ENCODE measurements at places on chromosomes 6 and 20. TPM values are rescaled to one million over a fixed set of nuclear protein-coding genes. Genes with fewer than 3 reads are reported as not detected.

DNA sequence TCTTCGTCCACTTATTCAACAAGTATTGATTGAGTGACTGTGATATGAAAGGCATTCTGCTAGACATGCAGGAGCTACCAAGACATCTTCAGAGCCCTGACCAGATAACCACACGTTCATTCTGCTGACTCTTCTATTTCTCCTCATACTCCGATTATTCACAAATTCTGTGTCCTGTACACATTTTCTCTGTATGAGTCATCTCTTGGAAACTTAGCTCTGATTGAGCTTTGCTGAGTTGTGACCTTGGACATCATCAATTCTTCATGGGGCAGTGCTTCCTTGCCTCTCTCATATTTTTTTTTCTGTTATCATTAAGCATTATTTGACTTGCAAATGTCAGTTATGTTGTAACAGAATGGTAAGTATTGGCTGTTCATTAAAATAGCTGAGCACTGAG is 351.6 kb upstream of the CNR1 start:
- H3K27me3 ChIP-seq, result no peaks in the 10 kb centered on the region
- no peak overlapping the region for H3K27ac ChIP-seq
- no peaks in the 10 kb centered on the region for H3K36me3 ChIP-seq
- H3K4me1 ChIP-seq, result no peaks in the 10 kb centered on the region

DNA sequence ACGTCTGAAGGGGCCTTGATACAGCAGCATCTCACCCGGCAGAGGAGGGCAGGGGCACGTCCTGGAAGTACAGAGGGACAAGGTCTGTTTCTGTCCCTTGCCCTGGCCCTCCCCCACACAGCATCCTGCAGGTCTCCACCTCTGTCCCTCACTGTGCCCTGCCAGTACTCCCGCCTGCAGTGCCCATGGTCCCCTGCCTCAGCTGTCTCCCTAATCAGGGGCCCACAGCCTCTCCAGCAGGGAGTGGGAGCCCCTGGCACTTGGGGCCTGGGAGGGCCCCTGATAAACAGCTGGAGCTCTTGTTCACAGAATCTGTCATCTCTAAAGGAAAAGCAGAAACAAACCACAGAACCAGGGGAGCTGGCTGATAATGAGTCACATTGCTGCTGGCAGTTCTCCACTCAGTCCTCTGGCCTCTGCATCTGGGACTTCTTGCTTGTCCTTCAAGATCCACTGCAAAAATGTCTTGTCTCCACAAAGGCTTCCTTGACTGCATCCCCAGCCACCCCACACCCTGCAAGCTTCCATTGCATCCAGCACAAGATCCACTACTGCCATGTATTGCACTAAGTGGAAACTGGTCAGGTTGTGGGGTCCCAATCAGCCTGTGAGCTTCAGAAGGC is 33.2 kb upstream of the TAF8 start:
- peak; percentile 58 for DNase-seq
- no peak overlapping the region for H3K27ac ChIP-seq
- H3K4me1 ChIP-seq, result peaks cover 7% of the 10 kb centered on the region

- H3K4me1 ChIP-seq, result no peaks in the 10 kb centered on the region
- no peak for DNase-seq
These were observed 33.4 kb upstream of the ZMYND8 start for GRCh38 chr20:47389867-47390347.

GRCh38 chr20:19026121-19026878 is 186.1 kb upstream of the SLC24A3 start:
- H3K4me1 ChIP-seq, result peaks cover 7% of the 10 kb centered on the region
- no peaks in the 10 kb centered on the region for H3K36me3 ChIP-seq
- H3K27me3 ChIP-seq, result no peaks in the 10 kb centered on the region
- no peak overlapping the region for H3K27ac ChIP-seq
- DNase-seq, result no peak

DNA sequence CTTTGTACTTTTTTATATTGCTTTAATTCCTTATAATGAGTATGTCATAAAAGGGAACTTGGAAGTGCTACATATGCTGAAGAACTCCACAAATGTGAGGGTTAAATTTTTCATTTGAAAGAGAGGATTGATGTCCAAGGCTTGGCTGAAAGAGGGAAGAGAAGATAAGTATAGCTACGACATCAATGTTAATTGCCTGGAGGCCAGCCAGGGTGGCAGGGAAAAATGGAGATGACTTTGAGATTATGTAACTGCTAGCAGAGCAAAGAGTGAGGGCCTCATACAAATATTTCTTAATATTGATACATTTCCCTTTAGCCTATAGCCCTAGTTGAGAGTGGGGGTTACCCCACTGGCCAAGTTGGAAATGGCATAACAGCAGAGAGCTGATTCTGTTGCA is 24.8 kb upstream of the RIMS4 start:
- no peak overlapping the region for H3K27ac ChIP-seq
- H3K36me3 ChIP-seq, result no peaks in the 10 kb centered on the region
- H3K4me1 ChIP-seq, result no peaks in the 10 kb centered on the region
- H3K4me3 ChIP-seq, result no peak overlapping the region
- peaks cover 26% of the 10 kb centered on the region for H3K27me3 ChIP-seq

The GGTLC1 gene
- not detected for total RNA-seq

The SIRPB1 gene
- total RNA-seq, result 14.0 TPM

The SPO11 gene
- not detected for total RNA-seq

DNA sequence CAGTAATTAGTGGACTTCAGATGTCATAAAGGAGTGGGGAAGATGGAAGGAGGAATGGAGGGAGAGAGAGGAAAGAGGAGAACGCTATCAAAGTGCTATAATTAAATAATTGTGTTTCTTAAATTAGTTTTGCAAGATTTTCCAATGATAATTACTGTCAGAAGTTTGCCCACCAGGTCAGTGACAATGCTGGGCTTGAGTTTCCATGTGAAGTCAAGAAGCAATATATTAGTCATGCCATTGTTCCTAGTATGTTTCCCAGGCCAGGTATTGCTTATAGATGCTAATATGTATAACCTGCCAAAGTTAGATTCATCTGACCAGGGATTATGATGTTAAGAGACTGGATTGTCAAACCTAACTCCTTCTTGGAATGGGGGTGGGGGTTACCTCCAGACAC is 131.9 kb downstream of the GJA10 start:
- H3K27me3 ChIP-seq, result no peaks in the 10 kb centered on the region
- DNase-seq, result no peak
- H3K36me3 ChIP-seq, result no peaks in the 10 kb centered on the region

- H3K4me1 ChIP-seq, result no peaks in the 10 kb centered on the region
- H3K36me3 ChIP-seq, result no peaks in the 10 kb centered on the region
- DNase-seq, result peak; percentile 40
- H3K27me3 ChIP-seq, result no peaks in the 10 kb centered on the region
- H3K4me3 ChIP-seq, result no peak overlapping the region
These were observed 331.8 kb downstream of the GJA1 start for GRCh38 chr6:121767211-121767610.

- H3K36me3 ChIP-seq, result no peaks in the 10 kb centered on the region
- no peaks in the 10 kb centered on the region for H3K27me3 ChIP-seq
- H3K4me3 ChIP-seq, result no peak overlapping the region
- H3K4me1 ChIP-seq, result peaks cover 83% of the 10 kb centered on the region
- no peak for DNase-seq
These were observed 8.9 kb downstream of the TRAF3IP2 start for GRCh38 chr6:111596784-111597183.

- H3K36me3 ChIP-seq, result peaks cover 23% of the 10 kb centered on the region
- peaks cover 68% of the 10 kb centered on the region for H3K4me1 ChIP-seq
- no peak overlapping the region for H3K27ac ChIP-seq
- no peak overlapping the region for H3K4me3 ChIP-seq
- no peaks in the 10 kb centered on the region for H3K27me3 ChIP-seq
These were observed 787 bp upstream of the TNFRSF6B start for GRCh38 chr20:63695424-63696305.

- H3K4me3 ChIP-seq, result no peak overlapping the region
- no peak overlapping the region for H3K27ac ChIP-seq
- DNase-seq, result no peak
- H3K27me3 ChIP-seq, result no peaks in the 10 kb centered on the region
These were observed 117.4 kb downstream of the TTLL2 start for GRCh38 chr6:167442245-167442644.

DNA sequence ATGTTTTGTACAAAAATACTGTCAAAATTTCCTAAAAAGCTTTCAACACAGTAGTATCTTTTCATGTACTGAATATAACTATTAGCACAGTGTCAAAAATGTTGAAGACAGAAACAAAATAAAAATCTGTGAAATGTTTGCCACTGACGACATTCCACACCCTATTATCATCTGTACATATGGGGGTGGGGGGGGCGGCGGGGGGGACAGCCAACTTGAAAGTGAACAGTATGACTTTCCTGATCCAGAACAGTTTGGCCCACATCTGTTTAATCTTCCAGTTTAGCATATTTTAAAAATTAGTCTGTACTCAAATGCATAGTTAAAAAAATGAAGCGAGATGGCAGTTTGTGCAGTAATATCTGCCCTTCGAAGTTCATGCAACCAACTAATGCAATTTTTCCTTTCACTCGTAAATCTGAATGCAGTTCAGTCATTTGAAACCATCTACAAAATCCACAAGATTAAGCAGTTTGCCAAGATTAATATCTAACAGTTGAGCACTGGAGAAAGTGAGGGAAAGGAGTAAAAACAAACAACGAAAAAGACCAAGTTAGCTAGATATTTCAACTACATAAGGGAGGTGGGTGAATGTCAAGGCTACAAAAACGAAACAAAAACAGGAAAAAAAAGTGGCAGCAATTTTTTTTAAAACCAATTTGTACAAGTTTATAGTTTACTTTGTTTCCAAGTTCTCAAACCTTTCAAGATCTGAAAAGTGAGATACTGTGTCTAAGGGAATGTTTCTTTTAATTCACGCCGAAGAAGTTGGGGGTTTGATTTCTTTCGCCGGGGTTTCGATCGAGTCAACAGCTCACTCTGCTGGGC is 1.9 kb downstream of the CITED2 start:
- no peak for DNase-seq
- peaks cover 59% of the 10 kb centered on the region for H3K4me1 ChIP-seq
- H3K36me3 ChIP-seq, result peaks cover 27% of the 10 kb centered on the region
- H3K27ac ChIP-seq, result peak overlapping the region; percentile 97

GRCh38 chr6:89536231-89536630 is 102.3 kb downstream of the LYRM2 start:
- no peaks in the 10 kb centered on the region for H3K4me1 ChIP-seq
- no peak for DNase-seq
- no peaks in the 10 kb centered on the region for H3K27me3 ChIP-seq
- H3K4me3 ChIP-seq, result no peak overlapping the region
- H3K36me3 ChIP-seq, result no peaks in the 10 kb centered on the region

GRCh38 chr6:111711476-111711875 is 105.8 kb upstream of the TRAF3IP2 start:
- H3K36me3 ChIP-seq, result peaks cover 5% of the 10 kb centered on the region
- H3K27me3 ChIP-seq, result no peaks in the 10 kb centered on the region
- peak overlapping the region; percentile 74 for H3K27ac ChIP-seq
- peak; percentile 53 for DNase-seq
- no peak overlapping the region for H3K4me3 ChIP-seq
- peaks cover 25% of the 10 kb centered on the region for H3K4me1 ChIP-seq

DNA sequence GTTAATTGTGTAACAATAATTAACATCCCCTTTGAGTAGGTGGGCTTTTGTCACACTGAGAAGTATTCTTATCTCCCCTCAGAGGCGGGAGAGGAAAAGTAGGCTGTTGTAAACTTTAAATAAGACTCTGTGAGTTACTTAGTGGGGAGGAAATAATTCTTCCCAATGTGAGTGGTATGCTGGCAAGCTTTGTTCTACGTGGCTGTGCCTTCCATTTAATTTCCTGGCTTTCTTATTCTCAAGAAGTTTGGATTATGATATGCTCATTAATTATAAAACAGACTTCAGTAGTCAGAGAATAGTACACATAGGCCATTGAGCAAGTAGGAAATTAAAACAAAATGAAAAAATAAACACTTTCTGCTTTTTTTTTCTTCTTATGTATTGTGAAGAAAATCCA is 19.1 kb downstream of the ADGRB3 start:
- no peak for DNase-seq
- H3K27me3 ChIP-seq, result no peaks in the 10 kb centered on the region
- H3K4me3 ChIP-seq, result no peak overlapping the region
- H3K27ac ChIP-seq, result no peak overlapping the region
